ENCODE measurements at places on chromosomes 1 and 21.

- no peak for DNase-seq
Observed at GRCh38 chr1:218164111-218164929, 120.8 kb upstream of the RRP15 start.

GRCh38 chr1:156914440-156914856 is 6.0 kb upstream of the LRRC71 start:
- DNase-seq: no peak

- no peak for DNase-seq
Observed at GRCh38 chr1:184050636-184051035, 894 bp upstream of the TSEN15 start.

- DNase-seq: no peak
Observed at GRCh38 chr1:3222042-3222692, 153.2 kb downstream of the PRDM16 start.

DNA sequence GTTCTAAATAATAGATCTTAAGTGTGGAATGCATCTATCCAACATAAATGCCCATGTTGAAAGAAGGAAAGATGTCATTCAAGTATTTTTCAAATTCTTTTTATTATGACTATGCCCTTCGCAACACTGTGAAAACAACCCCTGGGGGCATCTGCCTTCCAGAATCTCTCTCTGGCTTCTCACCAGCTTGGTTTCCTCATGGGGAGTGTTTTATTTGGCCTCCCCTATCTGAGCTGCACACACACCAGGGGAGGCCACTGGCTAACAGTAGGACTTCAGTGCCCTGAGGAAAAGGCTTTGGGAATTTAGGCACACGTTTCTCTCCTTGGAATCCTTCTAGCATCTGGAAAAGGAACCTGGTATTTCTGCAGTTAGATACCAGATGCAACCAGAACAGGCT is 130.6 kb downstream of the EDEM3 start:
- no peak for DNase-seq

DNA sequence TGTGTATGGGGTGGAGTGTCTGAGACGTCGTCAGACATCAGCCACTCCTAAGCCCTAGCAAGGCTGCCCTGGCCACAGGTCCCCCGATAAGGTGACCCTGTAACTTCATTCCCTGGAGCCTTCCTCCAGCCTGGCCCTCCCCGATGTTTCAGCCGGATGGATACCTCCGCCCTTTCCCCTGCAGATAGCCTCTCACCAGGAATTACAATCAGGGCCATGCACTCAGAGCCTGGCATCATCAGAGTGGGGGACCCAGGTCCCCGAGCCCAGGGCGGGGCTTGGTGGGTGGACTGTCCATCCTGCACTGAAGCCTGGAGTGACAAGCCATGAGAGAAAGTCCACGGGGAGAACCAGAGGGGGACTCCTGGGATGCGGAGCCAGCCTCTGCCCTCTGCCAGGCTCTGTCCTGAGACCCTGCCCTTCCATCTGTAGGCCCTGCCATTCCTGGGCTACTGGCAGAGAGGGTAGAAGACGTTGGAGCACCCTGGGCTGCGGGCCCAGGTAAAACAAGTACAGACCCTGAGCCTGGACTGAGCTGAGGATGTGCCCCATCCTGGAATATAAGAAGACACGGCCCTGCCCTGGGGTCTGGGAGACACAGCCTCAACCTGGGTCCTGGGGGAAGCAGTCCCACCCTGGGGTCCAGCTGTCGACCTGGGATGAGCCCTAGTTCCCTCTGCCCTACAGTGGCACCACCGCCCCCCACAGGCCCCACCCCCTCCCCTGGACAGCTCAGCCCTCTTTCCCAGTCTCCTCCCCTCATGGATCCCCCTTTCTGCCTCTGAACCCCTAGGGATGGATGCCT is 16.8 kb upstream of the ARF1 start:
- no peak for DNase-seq

DNA sequence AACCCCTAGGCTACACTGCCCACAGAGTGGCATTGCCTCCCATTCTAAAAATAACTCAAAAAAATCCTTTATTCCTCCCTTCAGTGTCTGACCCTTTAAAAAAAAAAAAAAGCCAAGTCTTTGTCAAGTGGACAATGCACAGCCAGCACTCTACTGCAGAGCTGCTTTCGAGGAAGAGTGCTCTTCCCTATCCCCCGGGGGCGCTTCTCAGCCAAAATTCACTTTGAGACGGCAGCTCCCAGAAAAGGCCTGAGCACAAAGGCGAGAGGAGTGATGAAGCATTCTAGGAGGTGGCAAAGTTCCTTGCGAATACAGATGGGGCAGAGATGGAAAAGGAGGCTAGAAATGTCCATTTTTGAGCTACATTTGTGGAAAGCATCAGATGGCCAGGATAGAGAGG is 23.3 kb downstream of the EPHA10 start:
- no peak for DNase-seq

DNA sequence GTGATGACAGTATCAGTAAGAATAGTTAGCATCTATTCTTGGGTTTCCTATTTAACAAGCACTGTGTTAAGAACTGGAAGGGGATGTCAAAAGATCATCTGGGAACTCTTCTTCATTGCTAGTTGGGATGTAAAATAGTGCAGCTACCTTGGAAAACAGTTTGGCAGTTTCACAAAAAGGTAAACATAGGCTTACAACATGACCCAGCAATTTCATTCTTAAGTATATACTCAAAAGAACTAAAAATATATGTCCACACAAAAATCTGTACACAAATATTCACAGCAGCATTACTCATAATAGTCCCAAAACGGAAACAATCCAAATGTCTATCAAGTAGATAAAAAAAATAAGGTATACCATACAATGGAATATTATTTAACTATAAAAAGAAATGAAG is 45.7 kb downstream of the DIPK1A start:
- no peak for DNase-seq

- no peak for DNase-seq
Observed at GRCh38 chr1:55304229-55304740, 89.1 kb upstream of the USP24 start.

- DNase-seq: no peak
Observed at GRCh38 chr1:38175121-38175520, 128.5 kb upstream of the POU3F1 start.

DNA sequence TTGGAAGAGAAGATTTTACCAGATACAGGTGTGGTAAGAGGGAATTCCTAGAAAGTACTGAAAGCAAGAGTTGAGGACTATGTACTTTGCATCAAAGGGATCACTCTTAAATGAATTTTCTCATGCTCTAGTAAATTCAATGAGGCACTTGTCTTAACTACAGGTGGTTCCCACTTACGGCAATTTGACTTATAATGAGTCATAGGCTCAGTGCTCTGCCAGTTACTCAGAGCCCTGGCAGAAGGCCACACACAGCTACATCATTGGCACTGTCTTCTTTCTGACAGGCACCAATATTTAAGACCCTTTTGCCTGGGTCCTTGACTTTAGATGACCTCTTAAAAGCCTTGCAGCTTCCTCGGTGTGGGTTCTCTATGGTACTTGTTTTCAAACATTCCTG is 15.9 kb upstream of the ADAMTS5 start:
- no peak for DNase-seq

DNA sequence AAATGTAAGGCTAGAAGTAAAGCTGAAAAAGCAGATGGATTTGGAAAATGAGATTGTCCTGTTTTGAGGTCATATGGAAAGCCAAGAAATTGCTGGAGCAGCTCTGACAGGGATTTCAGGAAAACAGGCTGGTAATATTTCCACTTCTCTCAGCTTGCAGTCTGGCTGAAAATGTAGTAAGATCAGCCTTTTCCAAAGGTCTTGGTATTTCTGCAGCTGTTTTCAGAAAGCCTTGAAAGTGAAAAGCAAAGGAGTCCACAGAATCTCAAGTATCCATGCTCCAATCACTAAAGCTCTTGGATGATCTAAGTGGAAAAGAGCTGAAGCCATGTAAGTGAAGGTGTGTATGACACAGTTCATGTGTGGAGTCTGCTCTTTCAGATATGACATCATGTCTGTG is 41.6 kb upstream of the APOBEC4 start:
- no peak for DNase-seq

- DNase-seq: no peak
Observed at GRCh38 chr1:109850194-109850593, 60.5 kb upstream of the CSF1 start.

DNA sequence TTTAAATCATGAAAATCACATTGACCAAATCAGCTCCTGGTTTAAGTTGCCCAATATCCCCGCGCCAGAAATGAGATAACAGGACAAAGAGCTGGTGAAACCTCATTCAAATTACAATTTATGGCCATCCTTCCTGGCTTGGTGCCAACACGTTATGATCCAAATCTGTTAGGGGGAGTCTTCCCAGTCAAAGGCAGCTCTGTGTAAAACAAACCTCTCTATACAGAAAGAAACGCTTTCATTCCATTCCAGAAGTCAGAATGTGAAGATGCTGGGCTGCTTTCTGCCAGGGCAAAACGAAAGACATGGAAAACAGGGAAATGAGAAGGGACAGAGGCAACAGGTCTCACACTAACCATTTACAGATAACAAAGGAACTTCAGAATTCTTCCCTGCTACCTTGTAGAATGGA is 53.5 kb upstream of the TIAM1 start:
- no peak for DNase-seq

DNA sequence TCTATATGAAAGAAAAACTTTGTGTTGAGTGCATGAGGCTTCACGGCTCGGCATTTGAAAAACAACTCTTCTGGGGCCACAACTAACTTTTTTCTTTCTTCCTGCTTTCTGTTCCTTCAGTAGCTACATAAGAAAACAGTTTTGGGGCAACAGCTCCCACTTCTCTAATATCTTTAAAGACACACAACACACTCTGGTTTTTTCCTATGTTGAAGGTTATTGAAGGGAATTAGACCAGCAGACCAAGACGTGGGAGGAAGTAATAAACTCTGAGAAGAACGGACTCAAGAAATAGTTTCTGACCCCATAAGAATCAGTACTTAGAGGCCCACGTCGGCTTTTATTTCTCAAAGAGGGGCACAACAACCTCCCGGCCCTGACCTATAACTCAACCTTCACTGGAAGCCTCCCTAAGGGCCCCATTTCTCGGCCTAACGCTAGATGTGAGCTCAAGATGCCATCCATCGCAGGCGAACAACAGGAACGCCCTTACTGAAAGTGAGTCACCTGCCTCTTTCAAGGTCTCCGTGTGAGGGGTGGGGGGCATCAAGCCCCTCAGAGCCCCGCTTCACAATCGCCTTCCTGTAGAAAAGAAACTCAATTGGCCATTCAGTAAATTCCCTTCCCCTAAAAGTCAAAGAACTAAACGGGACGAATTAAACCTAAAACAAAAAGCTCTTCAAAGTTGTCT is 844 bp downstream of the ZMYM6 start:
- no peak for DNase-seq

DNA sequence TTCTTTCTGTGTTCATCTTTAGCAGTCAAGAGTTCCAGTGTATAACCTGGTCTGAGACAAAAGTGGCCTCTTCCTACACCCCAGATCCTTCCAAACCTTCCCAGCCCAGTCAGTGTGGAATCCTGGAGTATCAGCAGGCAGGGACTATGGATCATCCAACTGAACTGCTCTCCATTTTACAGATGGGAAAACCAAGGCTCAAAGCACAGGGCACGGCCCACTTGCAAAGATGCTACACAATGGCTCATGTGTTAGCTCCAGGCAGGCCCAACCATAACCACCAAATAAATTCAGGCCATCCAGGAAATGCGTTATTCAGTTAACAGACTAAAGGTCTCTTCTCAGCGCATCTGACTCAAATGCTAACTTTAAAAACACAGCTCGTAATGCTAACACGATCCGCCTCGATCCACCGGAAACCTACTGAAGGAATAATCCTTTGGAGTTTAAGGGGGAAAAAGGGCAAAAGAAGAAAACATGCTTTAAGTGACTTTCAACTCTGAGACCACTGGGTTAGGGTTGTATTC is 7.1 kb downstream of the GLIS1 start:
- no peak for DNase-seq

DNA sequence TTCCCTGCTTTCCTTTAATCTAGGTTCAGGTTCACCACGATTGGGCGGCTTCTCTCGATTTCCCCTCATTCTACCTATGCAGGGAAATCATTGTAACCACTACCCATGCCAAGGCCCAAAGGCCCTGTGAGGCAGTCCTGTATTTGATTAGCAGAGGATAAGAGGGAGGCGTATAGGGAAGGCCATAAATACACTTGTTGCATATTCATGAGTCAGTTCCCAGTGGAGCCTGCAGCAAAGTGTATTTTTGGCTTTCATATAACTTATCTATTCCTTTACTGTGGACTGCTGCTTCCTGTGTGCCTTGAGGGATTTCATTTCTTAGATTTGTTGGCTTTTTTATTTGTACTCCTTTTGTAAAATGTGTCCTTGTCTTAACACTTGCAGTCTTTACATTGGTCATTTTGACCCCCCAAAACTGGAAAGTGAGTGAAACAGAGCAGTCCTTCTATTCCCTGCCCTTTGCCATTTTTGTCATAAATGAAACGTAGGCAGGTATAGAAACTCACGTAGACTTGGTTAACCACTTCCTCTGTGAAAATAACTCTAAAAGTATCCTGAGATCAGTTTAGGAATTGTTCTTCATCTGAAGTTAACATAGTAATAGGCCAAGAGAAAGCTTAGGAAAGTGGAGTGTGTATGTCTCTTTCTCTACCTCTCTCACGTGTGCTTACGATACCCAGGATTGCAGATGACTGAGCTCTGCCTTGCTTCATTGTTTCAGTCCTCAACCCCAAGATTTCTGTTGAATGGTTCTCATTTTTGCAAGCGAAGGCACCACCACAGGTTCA is 19.6 kb upstream of the KCNQ4 start:
- no peak for DNase-seq

GRCh38 chr1:158163000-158163947 is 17.4 kb upstream of the CD1D start:
- no peak for DNase-seq

DNA sequence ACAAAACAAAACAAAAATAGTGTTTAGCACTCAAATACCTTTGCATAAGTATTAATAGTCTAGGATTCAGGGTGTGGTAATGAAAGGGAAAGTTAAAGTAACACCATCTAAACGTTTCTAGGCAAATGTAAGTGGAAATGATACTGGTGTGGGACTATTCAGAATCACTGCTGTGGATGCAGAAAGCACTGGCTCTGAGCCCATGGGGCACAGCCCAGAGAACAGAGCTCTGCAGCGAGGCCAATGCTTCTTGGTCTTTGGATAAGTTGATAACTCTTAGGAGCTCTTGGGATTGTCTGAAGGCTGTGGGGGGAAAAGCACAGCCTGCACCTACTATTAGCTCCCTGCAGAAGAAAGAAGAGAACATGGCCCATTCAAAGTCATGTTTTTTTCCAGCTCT is 21.4 kb upstream of the DNM3 start:
- no peak for DNase-seq

GRCh38 chr1:94792473-94793295 is 27.5 kb upstream of the SLC44A3 start:
- DNase-seq: no peak

DNA sequence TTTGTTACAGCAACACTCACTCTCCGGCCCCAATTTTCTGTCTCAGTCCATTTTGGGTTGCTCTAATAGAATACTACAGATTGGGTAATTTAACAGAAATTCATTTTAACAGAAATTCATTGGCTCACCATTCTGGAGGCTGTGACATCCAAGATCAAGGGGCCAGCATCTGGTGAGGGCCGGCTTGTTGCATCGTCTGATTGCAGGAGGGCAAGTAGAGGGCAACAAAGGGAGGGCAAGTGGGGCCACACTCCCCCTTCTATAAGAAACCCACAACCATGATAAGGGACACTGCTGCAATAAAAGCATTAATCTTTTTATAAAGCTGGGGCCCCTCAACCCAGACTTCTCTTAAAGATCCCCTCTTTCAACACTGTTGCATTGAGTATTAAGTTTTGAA is 260.1 kb upstream of the TMPRSS15 start:
- no peak for DNase-seq

All from stimulated activated CD4-positive, alpha-beta T cell treated with anti-CD3 and anti-CD28 coated beads, Interleukin-15, amount 100 ng/mL, for 1 hour (primary cell).